ENCODE measurements at places on chromosomes 1 and 21. TPM values are rescaled to one million over a fixed set of nuclear protein-coding genes. Genes with fewer than 3 reads are reported as not detected.
A peak's percentile ranks its signal among the peaks of the same experiment; 100 is the strongest.

GRCh38 chr21:38268864-38269575, 12.2 kb downstream of the KCNJ15 start:
- H3K27ac ChIP-seq = no peak overlapping the region
- H3K4me1 ChIP-seq = no peaks in the 10 kb centered on the region
- no peaks in the 10 kb centered on the region for H3K27me3 ChIP-seq
- no peak for DNase-seq

DNA sequence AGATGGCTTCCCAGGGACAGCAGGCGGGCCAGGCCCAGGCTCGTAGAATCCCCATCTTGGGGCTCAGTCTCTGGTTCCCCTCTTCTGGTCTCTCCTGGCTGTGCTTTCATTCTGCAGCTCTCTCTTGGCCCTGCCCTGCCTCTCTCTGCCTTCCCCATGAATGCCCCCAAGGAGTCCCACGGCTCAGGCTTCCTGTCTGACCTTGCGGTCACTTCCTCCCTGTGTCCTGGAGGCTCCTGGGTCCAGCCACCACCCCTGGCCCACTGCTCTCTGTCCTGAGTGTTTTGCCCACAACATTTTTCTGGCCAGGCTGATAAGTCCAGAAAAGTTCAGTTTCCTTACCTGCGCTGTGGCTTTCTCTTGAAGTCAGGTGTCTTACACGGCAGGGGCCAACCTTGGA, 29.1 kb downstream of the PIGP start:
- DNase-seq = no peak
- H3K4me1 ChIP-seq = no peaks in the 10 kb centered on the region
- H3K4me3 ChIP-seq = no peak overlapping the region
- no peaks in the 10 kb centered on the region for H3K27me3 ChIP-seq

- no peaks in the 10 kb centered on the region for H3K27me3 ChIP-seq
- no peak overlapping the region for H3K27ac ChIP-seq
- DNase-seq = no peak
- no peaks in the 10 kb centered on the region for H3K36me3 ChIP-seq
- no peaks in the 10 kb centered on the region for H3K4me1 ChIP-seq
Observed at GRCh38 chr1:104979651-104980050, 1230.0 kb downstream of the AMY1C start.

DNA sequence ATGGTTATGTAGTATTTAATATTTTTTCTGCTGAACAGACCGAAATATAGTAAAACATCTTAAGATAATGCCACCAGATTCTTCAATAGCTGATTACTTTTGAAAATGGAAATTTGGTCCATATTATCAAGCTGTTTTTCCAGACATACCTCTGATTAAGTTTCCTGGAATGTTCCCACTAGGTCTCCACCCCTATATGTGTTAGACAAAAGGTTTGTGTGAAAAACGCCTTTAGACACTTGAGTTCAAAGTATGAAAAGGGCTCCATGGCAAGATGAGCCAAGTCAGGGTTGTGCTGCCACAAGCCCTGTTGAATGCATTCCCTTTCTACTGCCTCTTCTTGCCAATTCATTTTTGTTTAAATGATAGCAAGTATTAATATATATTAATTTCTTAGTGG, 52.7 kb downstream of the ZBTB17 start:
- no peak overlapping the region for H3K4me3 ChIP-seq
- no peak overlapping the region for H3K27ac ChIP-seq
- DNase-seq = no peak

DNA sequence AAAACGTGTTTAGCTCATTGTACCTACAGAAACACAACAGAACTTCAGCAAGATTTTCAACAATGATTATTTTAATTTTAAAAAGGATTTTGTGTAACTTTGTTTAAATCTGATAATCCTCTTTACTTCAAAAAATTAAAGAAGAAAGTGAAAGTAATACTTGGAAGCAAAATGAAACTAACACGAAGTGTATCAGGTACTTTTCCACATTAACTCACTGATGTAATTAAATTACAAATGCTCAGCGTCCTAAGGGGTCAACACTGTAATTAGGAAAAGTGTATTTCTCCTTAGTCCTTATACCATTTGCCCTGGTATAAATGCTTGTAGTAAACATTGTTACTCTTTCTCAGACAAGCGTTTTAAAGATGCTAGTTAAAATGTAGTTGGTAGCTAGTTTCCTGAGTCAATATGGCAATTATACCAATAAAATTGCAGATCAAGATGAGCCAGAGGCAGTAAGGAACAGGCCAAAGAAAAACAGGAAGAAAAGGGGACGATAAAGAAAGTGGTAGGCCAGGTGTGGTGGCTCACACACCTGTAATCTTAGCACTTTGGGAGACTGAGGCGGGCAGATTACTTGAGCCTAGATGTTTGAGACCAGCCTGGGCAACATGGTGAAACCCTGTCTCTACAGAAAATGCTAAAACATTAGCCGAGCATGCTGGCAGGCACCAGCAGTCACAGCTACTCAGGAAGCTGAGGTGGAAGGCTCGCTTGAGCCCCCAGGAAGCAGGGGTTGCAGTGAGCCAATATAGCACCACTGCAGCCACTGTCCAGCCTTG, 553.0 kb downstream of the SMYD3 start:
- peak overlapping the region; percentile 82 for H3K27ac ChIP-seq
- H3K27me3 ChIP-seq = no peaks in the 10 kb centered on the region
- peaks cover 12% of the 10 kb centered on the region for H3K4me1 ChIP-seq
- no peaks in the 10 kb centered on the region for H3K36me3 ChIP-seq
- DNase-seq = peak; percentile 83

The CEPT1 gene
- 140 TPM for total RNA-seq
